ENCODE measurements at places on chromosomes 2 and 18. TPM values are rescaled to one million over a fixed set of nuclear protein-coding genes. Genes with fewer than 3 reads are reported as not detected.

DNA sequence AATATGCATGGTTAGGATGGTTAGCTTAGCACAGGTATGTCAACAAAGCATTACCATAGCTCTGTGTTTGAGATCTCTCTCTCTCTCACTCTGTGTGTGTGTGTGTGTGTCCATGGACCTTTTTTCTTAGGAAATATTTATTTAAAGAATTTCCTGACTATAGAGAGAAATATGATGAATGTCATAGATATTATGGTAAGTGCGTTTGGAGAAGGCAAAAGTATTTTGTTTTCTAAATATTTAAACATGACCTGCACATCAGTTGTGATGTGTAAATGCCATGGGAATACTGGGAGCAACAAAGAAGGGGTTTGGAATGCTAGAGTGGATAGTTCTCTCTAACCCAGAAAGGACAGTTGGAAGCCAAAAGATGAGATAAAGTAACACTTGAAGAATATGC, 3.9 kb upstream of the TMEM178A start:
- H3K4me3 ChIP-seq = no peak overlapping the region
- H3K36me3 ChIP-seq = no peaks in the 10 kb centered on the region
- H3K27ac ChIP-seq = no peak overlapping the region
- DNase-seq = no peak
- no peaks in the 10 kb centered on the region for H3K4me1 ChIP-seq

Gene AKAIN1
- total RNA-seq = not detected

Gene SCYGR4
- not detected for total RNA-seq

Gene KCNJ3
- 4.3 TPM for total RNA-seq

GRCh38 chr18:13460946-13461345, 242.4 kb downstream of the LDLRAD4 start:
- no peaks in the 10 kb centered on the region for H3K36me3 ChIP-seq
- H3K4me3 ChIP-seq = no peak overlapping the region
- H3K4me1 ChIP-seq = no peaks in the 10 kb centered on the region

Gene UGT1A7
- not detected for total RNA-seq

DNA sequence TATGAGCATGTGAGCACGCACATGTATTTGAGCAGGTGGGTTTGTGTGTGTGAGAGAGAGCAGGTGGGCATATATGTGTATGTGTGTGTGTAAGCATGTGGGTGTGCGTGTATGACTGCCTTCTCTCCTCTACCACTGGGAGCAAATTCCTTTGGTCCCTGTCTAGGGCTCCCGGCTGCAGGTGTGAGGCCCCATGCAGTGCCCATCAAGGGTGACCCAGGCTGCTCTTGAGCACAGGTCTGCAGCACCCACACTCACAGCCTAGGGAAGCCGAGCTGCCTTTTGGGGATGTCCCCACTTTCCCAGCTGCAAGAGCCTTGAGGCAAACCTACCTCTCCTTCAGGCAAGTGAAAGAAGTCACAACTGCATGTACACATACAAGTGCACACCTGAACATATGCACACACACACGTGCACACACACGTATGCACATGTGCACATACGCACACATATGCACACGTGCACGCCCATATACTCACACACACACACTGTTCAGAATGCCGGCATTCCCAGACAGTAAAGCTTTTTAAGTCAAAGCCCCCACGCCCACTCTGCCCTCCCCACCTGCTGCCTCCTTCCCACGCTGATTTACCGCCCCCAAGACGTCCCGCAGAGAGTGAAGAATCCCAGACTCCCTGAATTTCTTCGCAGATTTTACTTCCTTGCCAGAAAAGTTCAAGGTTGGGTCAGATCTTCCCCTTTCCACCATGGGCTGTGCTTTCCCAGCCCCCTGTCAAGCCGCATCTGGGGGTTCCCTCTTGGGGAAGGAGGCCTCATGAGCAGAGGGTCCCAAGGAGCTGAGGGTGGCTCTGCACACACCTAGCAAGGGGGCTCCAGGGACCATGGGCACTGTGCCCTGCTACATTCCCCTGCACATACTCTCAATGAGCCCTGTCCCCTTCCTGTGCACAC, 170.6 kb downstream of the TWIST2 start:
- peak; percentile 30 for DNase-seq
- H3K4me1 ChIP-seq = no peaks in the 10 kb centered on the region
- no peak overlapping the region for H3K27ac ChIP-seq
- no peaks in the 10 kb centered on the region for H3K36me3 ChIP-seq

DNA sequence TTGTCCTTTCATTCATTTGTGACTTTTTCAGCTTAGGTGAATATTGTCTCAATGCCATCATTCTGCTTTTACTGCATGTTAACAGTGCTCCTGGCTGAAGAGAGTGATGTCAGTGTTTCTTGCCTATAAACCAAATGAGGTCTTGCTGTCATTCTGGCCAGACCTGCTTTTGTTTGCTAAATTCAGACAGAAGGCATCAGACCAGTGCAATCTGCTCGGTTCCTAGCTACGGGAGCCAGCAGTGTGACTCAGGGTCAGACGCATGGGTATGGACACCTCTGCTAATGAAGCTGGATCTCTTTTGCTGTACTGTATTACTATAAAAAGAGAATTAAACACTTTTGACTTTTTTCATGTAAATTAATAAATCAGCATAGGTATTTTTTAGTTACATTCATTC, 178.9 kb downstream of the TMEM182 start:
- no peak for DNase-seq
- no peaks in the 10 kb centered on the region for H3K36me3 ChIP-seq
- H3K27ac ChIP-seq = no peak overlapping the region

Gene KCTD1
- 8.7 TPM for total RNA-seq

Gene DSEL
- total RNA-seq = 3.9 TPM

DNA sequence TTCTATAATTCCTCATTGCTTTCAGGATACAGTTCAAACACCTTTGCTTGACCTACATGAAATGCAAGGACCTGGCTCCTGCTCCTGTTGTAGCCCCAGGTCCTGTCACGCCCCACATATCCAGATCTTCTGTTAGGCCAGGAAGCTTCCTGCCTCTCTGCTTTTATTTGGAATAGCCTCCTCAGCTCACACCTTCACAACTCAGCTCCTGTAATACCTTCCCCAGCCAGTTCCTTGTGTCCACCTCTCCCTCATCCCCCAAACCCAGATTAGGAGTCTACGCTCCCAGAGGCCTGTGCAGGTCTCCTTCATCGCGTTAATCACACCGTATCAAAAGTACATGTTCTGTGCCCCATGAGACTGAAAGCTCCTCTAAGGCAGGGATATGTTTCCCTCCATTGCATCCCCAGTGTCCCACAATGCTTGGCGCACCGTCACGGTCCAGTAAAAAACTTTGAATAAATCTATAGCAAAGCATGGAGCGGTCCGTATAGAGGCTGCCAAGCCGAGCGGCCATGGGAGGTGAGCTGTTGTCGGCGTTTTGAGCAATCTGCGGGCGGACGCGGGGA, 371 bp downstream of the MDH1B start:
- no peak for DNase-seq
- peak overlapping the region; percentile 97 for H3K4me3 ChIP-seq
- peaks cover 31% of the 10 kb centered on the region for H3K27me3 ChIP-seq

Gene CLHC1
- total RNA-seq = 20.3 TPM

GRCh38 chr18:62974928-62975675, 259.8 kb downstream of the PHLPP1 start:
- DNase-seq = no peak
- H3K27ac ChIP-seq = no peak overlapping the region
- H3K4me3 ChIP-seq = no peak overlapping the region
- H3K36me3 ChIP-seq = peaks cover 11% of the 10 kb centered on the region
- H3K4me1 ChIP-seq = no peaks in the 10 kb centered on the region
- H3K27me3 ChIP-seq = no peaks in the 10 kb centered on the region

GRCh38 chr18:52310651-52311050, 29.3 kb upstream of the DCC start:
- H3K4me1 ChIP-seq = no peaks in the 10 kb centered on the region
- H3K27me3 ChIP-seq = no peaks in the 10 kb centered on the region
- H3K36me3 ChIP-seq = no peaks in the 10 kb centered on the region
- DNase-seq = peak; percentile 53

DNA sequence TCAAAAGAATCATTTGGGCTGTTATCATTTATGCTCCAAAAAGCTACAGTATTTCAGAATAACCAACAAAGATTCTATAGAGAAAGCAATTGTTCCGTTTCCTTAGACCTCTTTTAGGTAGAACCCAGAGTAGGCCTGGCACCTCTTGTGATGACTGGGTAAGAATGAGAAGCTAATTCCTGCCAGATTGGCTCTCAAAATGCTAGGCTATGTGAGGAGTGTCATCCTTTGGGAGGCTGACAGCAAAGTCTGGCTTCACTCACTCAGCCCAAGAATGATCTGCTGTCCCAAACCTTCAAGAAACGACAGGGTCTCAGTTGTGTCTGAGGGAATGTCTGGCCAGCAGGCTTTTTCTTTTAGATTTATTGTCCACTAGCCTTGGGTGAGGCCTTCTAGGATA, 4.5 kb downstream of the CERS6 start:
- no peaks in the 10 kb centered on the region for H3K27me3 ChIP-seq
- no peak overlapping the region for H3K27ac ChIP-seq
- no peaks in the 10 kb centered on the region for H3K36me3 ChIP-seq
- H3K4me1 ChIP-seq = peaks cover 4% of the 10 kb centered on the region
- no peak for DNase-seq
- H3K4me3 ChIP-seq = no peak overlapping the region

Gene CDH2
- 489 TPM for total RNA-seq

DNA sequence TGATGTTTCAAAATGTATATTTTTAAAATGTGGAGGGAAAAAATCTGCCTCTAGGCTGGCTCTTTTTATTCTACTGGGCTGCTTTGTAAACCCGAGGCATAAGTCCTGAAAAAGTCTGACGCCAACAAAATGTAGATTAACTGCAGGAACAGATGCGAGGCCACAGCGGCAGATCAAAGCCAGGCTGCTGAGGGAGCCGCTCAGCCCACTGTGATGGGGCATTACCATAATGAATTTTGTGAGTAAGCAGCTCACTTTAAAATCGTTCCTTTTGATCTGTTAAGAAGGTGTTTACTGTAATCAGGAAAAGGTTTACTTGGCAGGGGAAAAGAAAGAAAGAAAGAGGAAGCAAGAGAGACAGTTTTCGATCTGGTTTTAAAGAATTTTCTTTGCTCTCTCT, 269.0 kb downstream of the ICOS start:
- H3K4me3 ChIP-seq = no peak overlapping the region
- no peaks in the 10 kb centered on the region for H3K27me3 ChIP-seq
- DNase-seq = peak; percentile 93
- H3K4me1 ChIP-seq = peaks cover 8% of the 10 kb centered on the region
- H3K27ac ChIP-seq = no peak overlapping the region
- no peaks in the 10 kb centered on the region for H3K36me3 ChIP-seq

Data from endodermal cell (in vitro differentiated cells).